ENCODE measurements at places on chromosomes 7 and 10.

GRCh38 chr7:151506901-151507382, 12.8 kb downstream of the RHEB start:
- DNase-seq, result no peak

DNA sequence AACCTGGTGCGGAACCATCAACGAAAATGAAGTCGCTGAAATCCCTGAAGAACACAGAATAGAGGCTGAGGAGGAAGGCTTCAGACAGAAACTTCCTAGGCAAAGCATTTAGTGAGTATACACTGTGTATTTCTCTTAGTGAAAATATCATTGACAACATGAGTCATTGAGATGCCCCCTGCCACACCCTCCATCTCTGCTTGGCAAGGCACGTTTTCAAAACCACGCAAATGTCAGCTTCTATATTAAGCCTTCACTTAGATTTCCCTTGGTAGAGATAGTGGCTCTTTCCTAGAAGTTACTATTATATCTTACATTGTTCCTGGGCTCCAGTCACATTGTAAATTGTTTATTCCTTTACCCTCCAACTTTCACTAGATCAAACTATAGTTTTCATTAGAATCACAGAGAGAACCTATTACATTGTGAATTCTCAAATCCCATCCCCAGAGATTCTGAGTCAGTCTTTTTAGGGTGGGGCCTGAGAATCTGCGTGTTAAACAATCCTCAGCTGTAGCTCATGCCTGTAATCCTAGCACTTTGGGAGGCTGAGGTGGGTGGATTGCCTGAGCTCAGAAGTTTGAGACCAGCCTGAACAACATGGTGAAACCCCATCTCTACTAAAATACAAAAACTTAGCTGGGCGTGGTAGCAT, 4.6 kb upstream of the SKAP2 start:
- DNase-seq, result peak; percentile 48

- peak; percentile 6 for DNase-seq
Observed at GRCh38 chr10:85642082-85642420, 724.5 kb downstream of the GRID1 start.

DNA sequence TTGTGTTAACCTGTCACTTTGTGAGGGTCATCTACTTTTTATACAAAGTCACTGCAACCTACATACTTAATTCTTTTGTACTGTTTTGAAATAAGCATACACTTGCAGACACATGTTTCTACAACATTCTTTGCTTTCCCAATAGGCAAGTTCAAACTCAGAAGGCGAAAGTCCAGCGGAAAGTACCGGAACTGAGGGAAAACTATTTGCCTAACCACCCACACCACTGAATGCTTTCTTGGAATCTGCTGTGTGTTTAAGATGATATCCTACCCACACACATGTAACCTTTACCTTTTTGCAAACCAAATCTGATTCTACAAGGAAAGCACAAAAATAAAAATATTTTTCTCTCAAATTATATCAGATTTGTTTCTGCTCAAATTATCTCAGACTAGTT, 139.4 kb upstream of the AGR3 start:
- no peak for DNase-seq

GRCh38 chr10:128543151-128543550, 416.9 kb upstream of the MKI67 start:
- no peak for DNase-seq

DNA sequence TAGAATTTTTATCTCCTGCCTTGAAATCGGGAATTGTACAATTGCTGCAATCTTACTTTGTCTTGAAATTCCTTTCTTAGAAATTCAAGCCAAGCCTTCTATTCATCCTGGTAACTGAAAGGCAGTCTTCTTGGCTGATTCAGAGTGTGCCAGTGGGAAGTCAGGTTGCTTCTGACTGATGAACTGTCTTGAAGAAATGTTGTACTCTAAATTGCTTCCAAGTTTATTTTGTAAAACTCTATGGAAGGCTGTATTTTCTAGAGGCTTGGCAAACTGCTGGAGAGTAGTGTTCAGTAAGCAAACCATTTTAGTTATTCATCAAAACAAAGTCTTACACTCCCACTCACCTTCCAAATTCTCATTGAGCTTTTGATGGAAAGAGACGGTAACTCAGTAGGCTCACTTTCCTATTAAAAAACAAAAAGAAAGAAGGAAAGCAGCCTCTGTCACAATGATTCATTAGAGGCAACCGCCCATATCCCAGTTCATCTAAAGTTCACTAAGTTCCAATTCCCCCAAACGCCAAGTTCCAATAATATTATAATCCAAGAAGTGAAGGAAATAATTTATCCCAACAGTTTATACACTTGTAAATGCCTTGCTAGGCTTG, 187.9 kb upstream of the MALRD1 start:
- DNase-seq, result no peak

GRCh38 chr7:157568770-157569584, 232.2 kb downstream of the DNAJB6 start:
- peak; percentile 2 for DNase-seq

DNA sequence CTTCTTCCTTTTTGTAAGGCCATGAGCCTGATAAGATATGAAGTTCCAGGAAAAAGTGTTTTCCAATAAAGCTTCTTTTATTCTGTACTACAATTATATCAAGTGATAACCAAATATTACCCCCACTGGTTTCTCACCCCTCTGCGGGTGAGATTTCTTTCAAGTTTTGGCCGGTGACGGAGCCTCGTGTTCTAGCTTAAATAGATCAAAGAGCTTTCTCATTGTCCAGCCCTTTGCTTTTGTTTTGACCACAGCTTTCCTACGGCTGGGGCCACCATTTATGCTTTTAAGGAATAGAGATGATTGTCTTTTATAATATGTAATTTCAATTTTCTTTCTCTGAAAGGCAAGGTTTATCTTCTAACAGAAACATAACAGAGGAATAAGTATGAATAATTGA, 196.7 kb upstream of the MTPN start:
- no peak for DNase-seq

- DNase-seq, result peak; percentile 61
Observed at GRCh38 chr10:29627201-29628132, 7.3 kb downstream of the SVIL start.

DNA sequence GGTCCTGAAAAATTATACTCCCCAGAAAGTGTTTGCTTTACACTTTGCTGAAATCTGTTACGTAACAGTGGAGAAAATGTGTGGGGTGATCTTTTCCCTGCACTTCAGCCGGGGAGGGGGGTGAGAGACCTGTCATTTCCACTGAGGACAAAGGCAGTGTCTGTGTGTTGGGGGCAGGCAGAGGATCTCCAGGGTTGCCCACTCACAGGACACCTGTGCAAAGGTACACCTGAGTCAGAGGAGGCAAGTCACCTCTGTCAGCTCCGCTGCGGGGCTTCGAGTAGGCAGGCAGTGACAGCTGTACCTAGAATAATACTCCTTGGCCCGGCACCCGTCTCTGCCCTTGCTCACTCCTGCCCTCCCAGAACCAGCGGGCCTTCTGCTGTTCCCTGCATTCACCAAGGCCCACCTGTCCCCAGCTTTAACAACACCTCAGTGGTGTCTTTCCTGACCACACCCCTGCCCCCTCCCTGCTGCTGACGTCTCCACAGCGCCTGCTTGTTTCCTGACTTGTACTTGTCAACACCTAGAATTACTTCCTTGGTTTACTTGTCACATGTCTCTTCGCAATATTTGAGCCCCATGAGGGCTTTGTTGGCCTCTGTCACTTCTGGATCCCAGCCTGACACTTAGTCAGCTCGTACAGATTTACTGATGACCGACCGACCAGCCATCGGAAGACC, 159.2 kb downstream of the NEURL1 start:
- no peak for DNase-seq

DNA sequence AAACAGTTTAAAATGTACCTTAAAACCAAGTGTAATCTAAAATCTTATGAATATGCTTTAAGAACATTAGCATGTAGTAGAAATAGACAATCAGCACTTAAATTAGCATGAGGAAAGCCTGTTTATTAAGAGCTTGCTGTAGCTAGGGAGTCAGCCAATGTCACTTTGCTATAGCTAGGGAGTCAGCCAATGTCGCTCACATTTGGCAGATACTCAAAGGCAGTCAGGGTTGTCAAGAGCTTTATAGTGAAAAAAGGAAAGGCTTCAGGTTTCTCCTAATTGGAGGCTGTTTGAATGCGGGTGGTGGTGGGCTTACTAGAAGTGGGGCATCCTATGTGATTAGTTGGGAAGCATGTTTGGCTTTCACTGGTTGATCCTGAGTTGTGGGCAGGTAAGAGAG, 226.2 kb upstream of the DGKB start:
- no peak for DNase-seq

- peak; percentile 37 for DNase-seq
Observed at GRCh38 chr7:964401-965231, 10.1 kb upstream of the ADAP1 start.

GRCh38 chr10:80443531-80443974, 10.6 kb upstream of the TSPAN14 start:
- DNase-seq, result peak; percentile 66

DNA sequence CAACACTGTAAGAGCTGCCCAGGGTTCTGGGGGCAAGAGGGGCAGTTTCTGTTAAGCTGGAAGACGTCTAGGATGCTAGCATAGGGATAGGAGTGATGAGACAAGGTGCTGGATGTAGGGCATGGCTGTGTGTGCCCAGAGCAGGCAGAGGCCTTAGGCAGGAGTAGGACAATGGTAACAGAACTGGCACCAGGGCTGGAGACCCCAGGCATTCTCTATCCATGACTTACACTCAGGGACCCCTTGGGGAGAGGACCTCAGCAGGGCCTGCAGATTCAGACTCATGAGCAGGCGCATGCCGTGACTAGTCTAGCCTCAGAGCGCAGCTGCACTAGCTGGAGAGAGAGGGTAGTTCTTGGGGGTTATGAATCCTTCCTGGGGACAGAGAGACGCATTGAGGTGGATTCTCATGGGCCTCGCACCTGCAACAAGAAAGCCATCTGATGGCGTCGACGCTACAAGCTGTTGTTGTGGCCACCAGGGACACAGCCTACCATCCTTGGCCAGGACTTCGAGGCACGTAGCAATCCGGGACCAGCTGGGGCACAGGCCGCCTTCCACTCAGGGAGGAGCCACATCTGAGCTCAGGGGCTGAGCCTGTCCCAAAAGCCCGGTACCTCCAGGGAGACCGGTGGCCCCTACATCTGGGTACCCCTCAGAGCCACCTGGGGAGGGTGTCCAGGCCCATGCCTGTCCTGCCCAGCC, 474.1 kb downstream of the PTPRN2 start:
- no peak for DNase-seq

- no peak for DNase-seq
Observed at GRCh38 chr7:5597772-5598171, 174.1 kb upstream of the TNRC18 start.

- DNase-seq, result no peak
Observed at GRCh38 chr7:99449326-99449725, 10.6 kb downstream of the CPSF4 start.

- DNase-seq, result peak; percentile 52
Observed at GRCh38 chr10:6738112-6738768, 158.2 kb upstream of the PRKCQ start.

DNA sequence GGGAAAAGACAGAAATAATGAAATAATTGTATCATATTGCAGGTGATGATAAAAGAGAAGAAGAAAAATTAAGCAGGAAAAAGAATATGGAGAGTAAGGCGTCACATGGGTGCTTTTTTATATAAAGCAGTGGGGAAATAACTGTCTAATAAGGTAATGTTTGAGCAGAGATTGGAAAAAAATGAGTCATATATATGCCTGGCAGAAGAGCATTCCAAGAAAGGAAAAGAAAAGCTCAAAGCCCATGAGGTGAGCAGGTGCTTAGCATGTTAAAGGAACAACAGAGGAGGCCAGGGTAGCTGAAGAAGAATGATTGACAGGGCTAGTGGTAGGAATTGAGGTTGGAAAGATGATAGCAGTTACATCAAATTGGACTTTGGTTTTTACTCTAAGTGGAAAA, 739.5 kb downstream of the SORCS1 start:
- DNase-seq, result peak; percentile 78

DNA sequence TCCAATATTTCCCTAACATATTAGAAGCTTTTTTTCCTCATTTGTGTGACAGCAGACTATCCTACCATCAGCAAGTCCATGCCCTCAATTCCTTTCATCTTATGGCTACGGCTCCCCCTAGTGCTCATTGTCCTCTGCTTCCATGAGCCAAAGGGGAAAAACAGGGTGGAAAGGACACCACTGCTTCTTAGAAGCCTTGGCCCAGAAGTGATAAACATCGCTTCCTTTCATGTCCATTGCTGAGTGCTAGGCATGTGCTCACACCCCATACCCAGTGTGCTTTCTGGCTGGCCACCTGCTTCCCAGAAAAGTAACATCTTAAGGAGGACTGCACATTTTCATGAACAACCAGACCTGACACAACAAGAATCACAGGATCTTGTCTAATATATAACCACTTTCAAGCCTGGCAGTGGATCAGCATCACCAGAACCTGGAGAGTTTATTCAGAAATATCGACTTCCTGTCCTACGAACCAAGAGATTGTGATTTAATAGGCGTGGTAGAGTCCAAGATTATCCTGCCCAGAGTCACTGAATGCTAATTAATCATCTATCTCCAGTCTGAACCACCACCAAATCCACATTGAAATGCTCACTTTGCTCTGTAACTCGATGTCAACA, 650.5 kb upstream of the SORCS1 start:
- peak; percentile 75 for DNase-seq

DNA sequence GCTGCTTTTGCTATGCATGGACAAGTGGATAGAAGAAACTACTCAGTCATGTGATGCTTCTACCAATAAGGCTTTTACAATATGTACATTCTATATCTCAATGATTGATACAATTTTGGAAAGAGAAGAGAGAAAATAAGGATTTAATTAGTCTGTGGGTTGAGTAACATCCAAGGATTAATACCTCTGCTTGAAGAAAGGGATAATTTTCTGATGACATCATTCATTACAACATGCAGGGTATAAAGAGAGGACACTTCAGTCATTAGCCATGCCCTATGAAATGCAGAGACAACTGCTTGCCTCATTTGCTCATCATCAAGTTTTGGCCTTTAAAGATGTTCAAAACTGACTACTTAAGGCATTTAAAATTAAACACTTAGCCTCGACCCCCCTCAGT, 237.3 kb downstream of the AHR start:
- DNase-seq, result peak; percentile 36

GRCh38 chr10:44780426-44780825, 130.7 kb upstream of the TMEM72 start:
- no peak for DNase-seq

DNA sequence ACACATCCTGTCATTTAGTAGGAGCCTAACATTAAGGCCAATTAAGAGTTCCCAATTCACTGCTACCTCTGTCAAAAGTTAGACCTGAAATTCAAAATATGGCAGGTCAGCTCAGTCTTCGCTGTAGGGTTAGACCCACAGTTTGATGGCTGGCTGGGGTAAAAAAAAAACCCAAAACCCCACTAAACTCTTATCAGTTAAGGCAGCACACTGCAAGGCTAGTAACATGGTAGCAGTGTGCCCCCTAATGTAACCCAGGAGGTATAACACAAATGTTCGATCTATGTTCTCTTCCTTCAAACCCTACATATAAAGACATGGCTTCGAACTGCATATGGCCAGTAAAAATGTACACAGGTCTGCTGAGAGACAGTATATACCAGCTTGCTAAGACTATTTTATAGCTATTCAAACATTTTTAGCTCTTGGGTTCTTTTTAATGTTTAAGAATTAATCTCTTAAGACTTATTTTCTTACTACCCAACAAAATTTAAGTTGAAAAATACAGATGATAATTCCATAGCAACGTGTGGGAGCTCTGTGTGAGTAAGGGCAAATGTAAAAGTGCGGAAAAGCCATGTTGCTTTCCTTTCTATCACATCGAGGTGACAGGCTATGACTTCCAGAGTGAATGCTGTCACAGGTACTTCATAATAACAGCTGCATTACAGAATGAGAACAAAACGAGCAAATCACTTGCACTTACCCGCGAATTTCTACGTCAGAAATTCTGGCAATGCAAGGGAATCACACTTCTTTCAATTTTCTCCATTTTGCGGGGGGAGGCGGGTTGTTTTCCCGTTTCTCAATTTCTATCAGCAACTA, 168.4 kb upstream of the IMMP2L start:
- peak; percentile 59 for DNase-seq

Measured in ELR (cell line).